ENCODE measurements at places on chromosomes 11 and 22.

- DNase-seq = no peak
Measured at GRCh38 chr11:75342966-75343870, 8.2 kb downstream of the ARRB1 start.

DNA sequence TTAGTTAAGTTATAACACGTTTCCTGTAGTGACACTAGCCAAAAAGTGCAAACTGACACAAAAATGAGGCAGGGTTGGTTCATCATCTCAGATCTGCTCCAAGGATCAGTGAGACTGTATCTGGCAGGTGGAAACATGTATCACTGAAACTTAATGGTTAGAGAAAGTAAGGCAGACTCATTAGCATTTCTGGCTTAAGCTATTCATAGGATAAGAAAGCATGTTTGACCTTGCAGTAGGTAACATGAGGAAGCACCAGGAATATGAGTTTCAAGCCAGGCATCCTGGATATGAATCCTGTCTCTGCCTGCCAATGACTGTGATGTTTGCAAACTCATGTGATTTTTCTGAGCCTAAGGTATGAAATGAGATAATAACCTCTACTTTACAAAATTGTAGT, 732.1 kb downstream of the NELL1 start:
- no peak for DNase-seq

GRCh38 chr22:21681566-21682370, 16.0 kb downstream of the PPIL2 start:
- DNase-seq = no peak

GRCh38 chr11:92892802-92893684, 76.4 kb upstream of the MTNR1B start:
- peak; percentile 13 for DNase-seq

GRCh38 chr22:30402028-30402765, 5.4 kb downstream of the SEC14L2 start:
- DNase-seq = no peak

GRCh38 chr11:115141231-115142114, 362.7 kb downstream of the CADM1 start:
- DNase-seq = no peak

DNA sequence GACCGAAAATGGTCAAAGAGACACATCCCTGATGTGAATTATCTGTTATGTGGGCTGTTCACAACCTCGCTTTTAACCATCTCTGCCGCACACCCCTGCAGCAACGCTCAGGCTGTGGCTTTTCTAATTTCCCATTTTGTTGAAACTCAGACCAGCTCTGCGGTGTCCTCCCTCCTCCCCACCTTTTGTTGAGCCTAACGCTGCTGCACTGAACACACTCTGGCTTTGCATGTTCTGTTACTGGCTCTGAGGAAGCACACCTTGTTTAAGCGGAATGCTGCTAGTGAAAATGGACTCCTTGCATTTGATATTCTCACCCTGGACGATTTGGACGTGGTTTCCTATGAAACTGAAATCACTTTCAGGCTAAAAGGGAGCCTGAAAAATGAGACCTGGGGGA, 198.5 kb upstream of the MTNR1B start:
- DNase-seq = no peak

- DNase-seq = peak; percentile 66
Measured at GRCh38 chr11:34075178-34075820, 23.8 kb downstream of the CAPRIN1 start.

GRCh38 chr22:47619631-47620030, 857.2 kb downstream of the TBC1D22A start:
- DNase-seq = no peak

DNA sequence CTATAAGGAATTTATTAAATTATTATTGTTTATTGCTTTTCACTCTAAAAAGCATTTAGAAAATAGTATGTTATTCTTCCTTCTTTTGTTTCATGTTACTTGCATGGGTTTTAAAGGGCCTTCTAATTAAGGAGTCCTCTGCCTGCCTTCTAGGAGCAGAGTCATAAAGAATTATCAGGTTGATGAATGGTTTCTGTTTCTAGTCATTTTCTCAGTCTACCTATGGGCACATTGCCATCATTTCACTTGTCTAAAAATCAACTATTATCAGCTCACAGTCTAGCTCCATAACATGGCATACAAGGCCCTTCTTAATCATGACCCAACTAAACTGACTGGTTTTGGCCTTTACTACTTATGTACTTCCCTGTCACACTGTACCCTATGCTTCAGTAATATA, 16.2 kb downstream of the DYNC2H1 start:
- no peak for DNase-seq

- DNase-seq = no peak
Measured at GRCh38 chr11:37141707-37142106, 543.7 kb upstream of the RAG2 start.

DNA sequence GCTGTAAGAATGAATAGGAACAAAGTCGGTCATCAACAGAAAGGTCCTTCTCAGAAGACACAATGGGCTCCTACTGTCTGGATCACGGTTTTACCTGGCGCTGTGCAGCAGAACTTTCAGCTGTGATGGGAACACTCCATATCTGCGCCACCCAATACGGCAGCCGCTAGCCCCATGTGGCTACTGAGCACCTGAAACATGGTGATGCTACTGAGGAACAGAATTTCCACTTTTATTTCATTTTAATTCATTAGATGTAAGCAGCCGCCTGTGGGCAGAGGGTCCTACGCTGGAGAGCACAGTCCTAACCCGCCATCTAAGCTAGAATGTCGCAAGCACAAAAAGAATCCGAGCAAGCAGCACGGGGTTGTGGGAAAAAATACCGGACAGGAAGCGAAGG, 2.7 kb downstream of the SULT4A1 start:
- no peak for DNase-seq

DNA sequence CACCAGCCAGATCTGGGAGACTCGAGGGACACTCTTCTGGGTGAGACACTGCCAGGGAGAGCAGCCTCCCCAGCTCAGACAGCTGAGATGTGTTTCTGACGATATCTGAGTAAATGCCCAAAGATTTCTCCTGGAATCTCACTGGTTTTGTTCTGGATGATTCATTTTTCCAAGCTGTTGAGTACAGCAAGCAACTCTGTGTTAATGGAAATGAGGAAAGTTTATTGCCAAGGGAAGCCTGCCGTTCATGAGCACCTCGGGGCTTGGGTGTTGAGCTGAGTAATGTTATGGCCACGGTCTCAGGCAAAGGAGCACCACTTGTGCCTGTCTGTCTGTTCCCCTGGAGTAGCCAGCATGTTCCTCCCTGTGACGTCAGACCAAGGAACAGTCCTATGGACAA, 1132.4 kb downstream of the BRD1 start:
- DNase-seq = no peak

Measured in astrocyte of the spinal cord (primary cell).